ENCODE measurements at places on chromosomes 6 and 20.

GRCh38 chr6:158852312-158853071 lies 33.3 kb upstream of the EZR start:
- no peak for DNase-seq

- DNase-seq = no peak
Measured at GRCh38 chr20:55333798-55334197, 671.5 kb downstream of the CBLN4 start.

DNA sequence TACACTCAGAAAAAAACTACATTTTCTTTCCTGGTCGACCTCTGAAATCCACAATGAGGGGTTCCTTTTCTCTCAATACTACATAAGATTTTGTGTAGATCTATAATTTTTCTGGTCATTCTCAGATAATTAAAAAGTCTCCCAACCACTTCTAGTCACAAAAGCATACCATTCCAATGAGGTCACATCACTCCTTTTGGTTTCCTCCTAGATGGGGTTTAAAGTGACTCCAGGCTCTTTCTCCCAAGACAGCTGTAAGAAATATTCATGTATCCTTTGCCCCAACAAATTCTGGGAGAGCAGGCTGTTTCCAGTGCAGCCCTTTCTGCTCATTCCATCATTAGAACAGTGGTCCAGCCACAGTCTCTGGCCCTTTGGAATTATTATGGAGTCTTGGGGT lies 43.1 kb upstream of the BEND6 start:
- DNase-seq = no peak

DNA sequence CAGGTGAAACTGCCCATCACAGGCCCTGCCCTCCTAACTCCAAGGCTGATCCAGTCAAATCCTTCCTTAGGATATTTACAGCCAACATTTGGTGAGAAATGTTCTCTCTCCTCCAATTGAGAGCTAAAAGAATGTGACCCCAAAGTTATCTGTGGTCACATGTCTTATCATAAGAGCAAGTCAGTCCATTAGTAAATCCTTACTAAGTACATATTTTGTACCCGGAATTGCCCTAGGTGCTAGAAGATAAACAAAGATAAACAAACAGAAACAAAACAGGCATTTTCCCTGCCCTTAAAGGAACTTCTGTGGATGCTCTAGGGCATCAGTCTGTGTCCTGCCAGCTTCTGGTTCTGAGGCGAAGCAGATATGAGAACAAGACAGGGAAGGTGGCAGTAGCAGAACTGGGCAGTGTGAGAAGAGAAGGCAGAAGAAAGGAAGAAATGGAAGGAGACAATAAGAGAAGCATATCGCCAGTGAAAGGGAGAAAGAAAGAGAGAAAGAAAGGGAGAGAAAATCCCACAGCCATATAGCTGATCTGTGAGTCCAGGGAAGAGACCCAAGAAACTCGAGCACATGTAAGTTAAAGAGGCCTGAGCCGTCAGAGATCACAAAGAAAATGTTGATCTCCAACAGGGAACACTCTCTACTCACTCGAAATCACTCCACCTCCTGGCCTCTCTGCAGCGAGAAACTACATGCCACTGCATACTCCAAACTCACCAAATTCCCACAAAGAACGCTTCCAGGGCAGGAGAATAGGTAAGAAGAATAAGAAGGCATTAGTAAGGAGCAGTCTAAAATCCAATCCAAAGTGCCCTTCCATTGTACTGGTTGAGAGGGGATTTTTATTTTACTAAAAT lies 41.7 kb downstream of the CDK5RAP1 start:
- no peak for DNase-seq

GRCh38 chr20:53938739-53939138 lies 131.7 kb downstream of the BCAS1 start:
- DNase-seq = no peak

Data from cerebellar nuclear complex (tissue), 1 donor.